Naive thymus-derived CD8-positive, alpha-beta T cell (primary cell): ENCODE measurements at places on chromosomes 13 and 19. TPM values are rescaled to one million over a fixed set of nuclear protein-coding genes. Genes with fewer than 3 reads are reported as not detected.

DNA sequence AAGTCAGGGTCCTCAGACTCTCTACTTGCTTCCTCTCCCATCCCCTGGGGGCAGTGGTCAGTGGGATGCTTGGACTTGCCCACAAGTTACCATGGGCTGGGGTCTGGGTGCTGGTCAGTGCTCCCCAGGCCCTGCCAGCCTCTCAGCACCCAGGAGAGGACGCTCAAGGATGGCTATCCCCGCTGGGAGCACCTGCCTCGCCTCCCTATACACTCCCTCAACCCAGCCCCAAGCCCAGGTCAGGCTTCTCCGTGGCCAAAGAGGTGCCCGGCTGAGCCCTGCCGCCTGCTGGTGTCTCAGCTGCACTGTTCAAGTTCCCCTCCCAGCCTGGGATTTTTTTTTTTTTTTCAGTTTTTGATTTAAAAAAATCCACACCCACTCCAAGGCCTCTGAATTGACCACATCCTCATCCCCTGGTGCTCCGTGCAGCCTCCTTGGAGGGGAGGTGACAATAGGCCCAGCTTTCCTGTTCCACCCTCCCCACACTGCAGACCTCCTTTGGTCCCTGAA, 10.8 kb downstream of the F2RL3 start:
- no peak for DNase-seq
- H3K4me1 ChIP-seq, result peaks cover 27% of the 10 kb centered on the region
- H3K4me3 ChIP-seq, result no peak overlapping the region
- H3K27ac ChIP-seq, result no peak overlapping the region
- no peaks in the 10 kb centered on the region for H3K36me3 ChIP-seq

DNA sequence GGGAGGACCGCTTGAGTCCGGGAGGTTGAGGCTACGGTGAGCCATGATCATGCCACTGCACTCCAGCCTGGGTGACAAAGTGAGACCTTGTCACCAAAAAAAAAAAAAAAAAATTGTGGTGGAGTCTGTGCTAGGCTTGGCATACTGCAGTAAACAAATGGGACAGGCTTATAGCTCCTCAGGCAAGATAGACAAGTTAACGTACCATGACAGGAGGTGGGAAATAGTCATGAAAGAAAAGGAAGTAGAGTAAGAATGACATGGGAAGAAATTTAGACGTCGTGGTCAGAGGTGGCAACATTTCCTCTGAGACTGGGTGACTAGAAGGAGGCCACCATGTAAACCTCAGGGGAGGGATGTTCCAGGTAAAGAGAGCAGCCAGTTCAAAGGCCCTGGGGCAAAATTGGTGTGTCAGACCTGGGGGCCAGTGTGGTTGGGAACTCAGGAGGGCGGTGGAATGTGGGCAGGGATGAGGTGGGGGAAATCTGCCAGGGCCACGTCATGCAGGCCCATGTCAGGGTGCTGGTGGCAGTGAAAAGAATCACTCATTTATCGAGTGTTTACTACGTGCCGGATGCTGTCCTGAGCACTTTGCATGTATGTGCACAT, 5.6 kb downstream of the SNRPA start:
- H3K27me3 ChIP-seq, result no peaks in the 10 kb centered on the region
- peaks cover 15% of the 10 kb centered on the region for H3K36me3 ChIP-seq

DNA sequence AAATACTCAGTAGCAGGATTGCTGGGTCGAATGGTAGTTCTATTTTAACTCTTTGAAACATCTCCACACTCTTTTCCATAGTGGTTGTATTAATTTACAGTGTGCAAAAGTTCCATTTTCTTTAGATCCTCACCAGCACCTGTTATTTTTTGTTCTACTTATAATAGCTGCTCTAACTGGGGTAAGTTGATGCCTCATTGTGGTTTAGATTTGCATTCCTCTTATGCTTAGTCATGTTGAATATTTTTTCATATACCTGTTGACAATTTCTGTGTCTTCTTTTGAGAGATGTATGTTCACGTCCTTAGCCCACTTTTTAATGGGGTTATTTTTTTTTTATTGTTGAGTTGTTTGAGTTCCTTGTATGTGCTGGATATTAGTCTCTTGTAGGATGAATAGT, 144.6 kb downstream of the NBEA start:
- no peak overlapping the region for H3K4me3 ChIP-seq
- no peak overlapping the region for H3K27ac ChIP-seq
- H3K36me3 ChIP-seq, result peaks cover 15% of the 10 kb centered on the region
- H3K4me1 ChIP-seq, result no peaks in the 10 kb centered on the region
- no peak for DNase-seq

The DIAPH3 gene
- not detected for total RNA-seq

DNA sequence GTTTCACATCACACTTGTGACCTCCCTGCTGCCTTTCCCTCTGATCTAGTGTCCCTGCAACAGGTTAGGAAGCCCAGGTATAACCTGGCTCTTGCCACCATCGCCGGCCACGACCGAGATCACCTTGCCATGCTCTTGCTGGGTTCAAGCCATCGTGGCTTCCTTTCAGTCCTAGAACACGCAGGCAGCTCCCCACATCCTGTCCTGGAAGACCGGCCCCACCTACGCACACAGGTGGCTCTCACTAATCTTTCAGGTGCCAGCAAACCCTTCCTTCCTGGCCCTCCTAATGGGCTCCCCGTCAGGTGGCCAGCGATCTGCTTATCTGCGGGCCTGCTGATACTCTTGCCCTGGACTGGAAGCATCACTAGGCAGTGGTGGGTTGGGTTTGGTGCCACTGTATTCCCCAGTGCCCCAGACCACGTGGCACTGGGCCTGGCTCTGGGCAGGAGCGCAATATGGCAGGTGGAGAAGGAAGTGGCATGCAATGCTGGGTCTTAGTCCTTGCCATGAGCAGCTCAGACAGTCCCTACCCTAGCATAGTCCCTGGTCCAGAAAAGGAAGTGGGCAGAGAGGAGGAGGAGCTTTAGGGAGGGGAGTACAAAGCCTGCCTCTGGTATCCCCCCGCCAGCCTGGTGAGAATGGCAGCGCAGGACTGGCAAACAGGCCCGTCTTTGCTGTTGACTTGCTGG, 11.8 kb downstream of the PPP1R37 start:
- H3K27ac ChIP-seq, result peak overlapping the region; percentile 86
- H3K36me3 ChIP-seq, result no peaks in the 10 kb centered on the region
- DNase-seq, result no peak
- H3K27me3 ChIP-seq, result no peaks in the 10 kb centered on the region

DNA sequence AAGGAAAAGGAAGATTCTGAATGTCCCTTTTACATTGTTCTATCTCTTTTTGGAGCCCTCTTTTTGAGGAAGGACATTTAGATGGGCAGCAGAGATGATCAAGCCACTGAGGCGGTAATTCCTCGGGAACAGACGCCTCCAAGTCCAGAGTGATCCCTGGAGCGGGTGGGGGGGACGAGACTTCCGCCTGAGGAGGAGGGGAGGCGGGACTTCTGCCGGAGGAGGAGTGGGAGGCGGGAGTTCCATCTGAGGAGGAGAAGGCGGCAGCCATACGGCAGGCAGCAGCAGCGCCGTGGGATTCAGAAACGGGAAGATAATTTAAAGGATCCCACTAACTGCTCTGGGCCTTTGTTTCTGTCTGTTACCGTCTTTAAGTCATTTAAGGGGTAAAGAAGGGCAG, 37.6 kb upstream of the CD177 start:
- no peak overlapping the region for H3K27ac ChIP-seq
- DNase-seq, result no peak
- H3K4me3 ChIP-seq, result no peak overlapping the region
- peaks cover 2% of the 10 kb centered on the region for H3K36me3 ChIP-seq
- H3K27me3 ChIP-seq, result peaks cover 30% of the 10 kb centered on the region

DNA sequence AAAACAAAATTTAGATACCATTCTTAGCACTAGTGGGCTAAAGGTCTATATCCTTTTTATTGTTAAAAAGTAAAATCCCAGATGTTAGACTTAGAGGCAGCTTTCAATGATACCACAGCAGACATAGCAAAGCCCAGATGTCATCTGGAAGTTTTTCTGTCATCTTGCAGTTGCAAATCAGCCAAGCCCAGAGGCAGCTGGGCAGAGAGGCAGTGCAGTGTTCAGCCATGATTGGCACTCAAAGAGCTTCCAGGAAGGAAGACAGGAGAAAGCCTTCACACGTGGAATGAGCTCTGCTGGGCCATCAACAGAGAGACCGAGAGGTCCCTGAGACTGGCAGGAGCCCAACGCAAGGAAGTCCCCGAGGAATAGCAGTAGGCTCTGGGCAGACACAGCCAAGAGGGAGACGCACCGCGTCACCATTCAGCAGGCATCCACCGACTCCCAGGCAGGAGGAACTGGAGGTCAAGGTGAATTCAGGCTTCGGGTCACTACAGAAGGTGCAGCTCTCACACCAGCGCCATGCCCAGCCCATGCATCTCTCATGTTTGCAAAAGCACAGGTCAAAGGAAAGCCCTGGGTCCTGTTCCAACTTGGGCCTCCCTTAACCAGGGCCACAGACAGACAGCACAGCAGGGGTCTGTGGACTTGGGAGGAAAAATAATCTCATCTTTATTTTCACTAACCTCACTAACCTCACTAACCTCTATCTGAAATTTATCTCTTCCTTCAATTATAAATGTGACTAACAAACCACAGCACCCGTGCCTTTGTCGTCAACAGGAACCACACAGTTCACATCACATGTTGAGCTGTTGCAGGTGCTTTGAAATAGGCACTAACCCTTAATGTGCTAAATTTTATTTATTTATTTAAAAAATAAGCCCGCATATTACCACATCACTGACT, 54.9 kb downstream of the TUBGCP3 start:
- H3K4me1 ChIP-seq, result peaks cover 12% of the 10 kb centered on the region
- no peak overlapping the region for H3K4me3 ChIP-seq
- no peaks in the 10 kb centered on the region for H3K27me3 ChIP-seq
- peak; percentile 18 for DNase-seq
- H3K36me3 ChIP-seq, result peaks cover 9% of the 10 kb centered on the region
- peak overlapping the region; percentile 13 for H3K27ac ChIP-seq

DNA sequence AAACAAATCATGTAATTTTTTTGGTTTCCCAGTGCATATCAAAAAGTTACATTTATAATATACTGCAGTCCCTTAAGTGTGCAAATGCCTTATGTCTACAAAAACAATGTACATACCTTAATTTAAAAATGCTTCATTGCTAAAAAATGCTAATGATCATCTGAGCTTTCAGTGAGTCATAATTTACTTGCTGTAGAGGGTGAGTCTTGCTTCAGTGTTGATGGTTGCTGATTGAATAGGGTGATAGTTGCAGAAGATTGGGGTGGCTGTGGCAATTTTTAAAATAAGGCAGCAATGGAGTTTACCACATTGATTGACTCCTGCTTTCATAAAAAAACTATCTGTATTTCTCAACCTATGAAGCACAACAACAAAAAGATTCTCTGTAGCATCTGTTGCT, 613.9 kb downstream of the TBC1D4 start:
- H3K36me3 ChIP-seq, result peaks cover 2% of the 10 kb centered on the region
- H3K27ac ChIP-seq, result no peak overlapping the region
- no peak for DNase-seq
- H3K27me3 ChIP-seq, result peaks cover 2% of the 10 kb centered on the region
- no peak overlapping the region for H3K4me3 ChIP-seq

The CEACAM8 gene
- total RNA-seq, result not detected

The ODAD3 gene
- total RNA-seq, result not detected

The COMP gene
- not detected for total RNA-seq

- no peaks in the 10 kb centered on the region for H3K27me3 ChIP-seq
- H3K36me3 ChIP-seq, result no peaks in the 10 kb centered on the region
- no peaks in the 10 kb centered on the region for H3K4me1 ChIP-seq
- H3K4me3 ChIP-seq, result no peak overlapping the region
These were observed 50.5 kb downstream of the SLITRK1 start for GRCh38 chr13:83831796-83832195.

- H3K4me1 ChIP-seq, result peaks cover 9% of the 10 kb centered on the region
- H3K4me3 ChIP-seq, result no peak overlapping the region
- H3K27me3 ChIP-seq, result no peaks in the 10 kb centered on the region
- H3K27ac ChIP-seq, result no peak overlapping the region
- no peak for DNase-seq
These were observed 140.6 kb downstream of the ZIC5 start for GRCh38 chr13:99830931-99831330.

- no peak for DNase-seq
- peak overlapping the region; percentile 90 for H3K27ac ChIP-seq
- peaks cover 73% of the 10 kb centered on the region for H3K4me1 ChIP-seq
- H3K4me3 ChIP-seq, result peak overlapping the region; percentile 94
- no peaks in the 10 kb centered on the region for H3K27me3 ChIP-seq
These were observed 3.9 kb downstream of the RANBP3 start for GRCh38 chr19:5973867-5974635.

- no peaks in the 10 kb centered on the region for H3K4me1 ChIP-seq
- H3K27ac ChIP-seq, result no peak overlapping the region
- no peak for DNase-seq
- no peak overlapping the region for H3K4me3 ChIP-seq
These were observed 101.6 kb upstream of the MYO16 start for GRCh38 chr13:108527844-108528243.
